Fibroblast of pulmonary artery (primary cell): ENCODE measurements at places on chromosomes 11 and 22.

- DNase-seq: no peak
Measured at GRCh38 chr22:30348809-30349208, 7.9 kb downstream of the SF3A1 start.

DNA sequence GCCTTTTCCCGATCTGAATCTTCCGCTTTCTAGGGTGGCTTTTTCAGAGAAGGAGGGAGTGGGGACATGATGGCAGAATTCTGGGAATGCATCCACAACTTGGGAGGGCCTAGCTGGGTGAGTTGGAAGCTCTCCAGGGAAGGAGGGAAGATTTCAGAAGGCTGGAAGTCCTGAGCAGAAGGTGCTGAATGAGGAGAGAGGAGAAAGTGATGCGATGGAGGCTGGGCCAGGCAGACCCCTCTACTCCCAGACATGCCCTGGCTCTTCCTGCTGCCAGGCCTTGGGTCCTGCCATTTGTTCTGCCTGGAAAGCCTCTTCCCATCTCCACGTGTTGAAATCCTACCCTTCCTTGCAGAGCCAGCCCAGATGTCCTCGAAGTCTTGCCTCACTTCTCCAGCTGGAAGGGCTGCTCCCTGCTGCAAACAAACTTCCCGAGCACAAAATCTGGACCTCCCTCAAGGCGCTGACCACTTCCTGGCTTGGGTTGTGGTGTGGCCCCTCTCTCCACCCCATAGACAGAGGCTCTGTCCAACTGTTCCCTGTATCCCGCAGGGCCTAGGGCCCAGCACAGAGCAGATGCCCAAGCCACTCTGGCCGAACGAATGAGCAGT, 16.8 kb downstream of the LRRC32 start:
- peak; percentile 92 for DNase-seq

GRCh38 chr22:45880091-45880715, 96.8 kb downstream of the WNT7B start:
- DNase-seq: no peak

DNA sequence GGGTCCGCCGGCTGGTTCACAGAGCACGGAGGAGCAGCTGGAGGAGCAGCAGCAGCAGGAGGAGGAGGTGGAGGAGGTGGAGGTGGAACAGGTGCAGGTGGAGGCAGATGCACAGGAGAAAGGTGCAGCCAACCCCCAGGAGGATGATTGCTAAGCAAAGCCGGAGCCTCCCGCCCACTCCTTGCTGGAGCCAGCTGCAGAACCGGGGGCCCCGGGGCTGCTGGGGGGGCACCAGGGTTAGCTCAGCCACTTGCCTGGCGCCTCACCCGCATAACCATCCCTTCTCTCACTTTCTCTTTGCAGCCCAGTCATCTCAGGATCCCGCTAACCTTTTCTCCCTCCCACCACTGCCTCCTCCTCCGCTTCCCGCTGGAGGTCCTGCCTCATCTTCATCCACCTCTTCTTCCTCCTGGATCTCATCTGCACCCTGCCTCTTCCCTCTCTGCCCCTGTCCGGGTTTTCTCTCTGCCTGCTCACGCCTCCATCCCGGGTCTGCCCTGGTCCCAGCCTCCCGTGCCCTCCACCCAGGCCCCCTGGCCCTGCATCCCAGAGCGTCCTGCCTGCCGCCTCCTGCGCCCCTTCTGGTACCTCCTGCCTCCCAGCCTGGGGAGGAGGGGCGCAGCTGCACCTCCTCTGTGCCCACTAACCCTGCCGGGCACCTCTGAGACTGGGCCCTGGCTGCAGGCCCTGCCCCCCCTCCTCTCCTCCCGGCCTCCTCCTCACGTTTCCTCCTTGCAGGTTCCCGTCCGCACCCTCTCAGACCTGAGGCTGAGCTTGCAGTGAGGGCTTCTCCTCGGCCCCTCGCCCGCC, 9.5 kb downstream of the KCTD17 start:
- no peak for DNase-seq

DNA sequence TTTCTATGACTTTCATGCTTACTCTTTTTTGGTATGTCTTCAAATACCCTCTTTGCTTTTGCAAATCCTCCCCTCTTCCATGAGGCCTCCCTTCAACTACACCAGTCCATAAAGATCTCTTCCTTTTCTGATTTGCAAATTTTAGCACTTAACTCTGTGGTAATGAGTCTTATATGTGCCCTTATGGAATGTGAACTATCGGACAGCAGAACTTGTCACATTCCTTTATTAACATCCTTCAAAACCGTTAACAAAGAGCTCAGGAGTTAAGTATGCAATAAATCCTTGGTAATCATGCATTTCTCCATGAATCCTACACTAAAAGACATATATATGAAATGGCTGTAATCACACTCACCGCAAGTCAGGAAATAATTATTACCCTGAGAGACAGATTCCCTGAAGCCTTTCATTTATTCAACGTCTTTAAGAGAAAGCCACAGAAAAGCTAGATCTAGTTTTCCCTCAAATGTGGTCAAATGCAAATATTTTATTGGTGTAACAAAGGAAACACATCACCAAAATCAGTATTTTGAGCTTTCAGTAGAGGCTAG, 7.4 kb downstream of the CLNS1A start:
- no peak for DNase-seq

- peak; percentile 58 for DNase-seq
Measured at GRCh38 chr22:40178417-40179409, 988 bp downstream of the TNRC6B start.

- peak; percentile 56 for DNase-seq
Measured at GRCh38 chr22:35631597-35631996, 14.5 kb upstream of the MB start.

GRCh38 chr11:134357545-134357839, 25.7 kb downstream of the GLB1L2 start:
- DNase-seq: no peak

- no peak for DNase-seq
Measured at GRCh38 chr11:73099512-73100266, 42.4 kb downstream of the FCHSD2 start.

- DNase-seq: no peak
Measured at GRCh38 chr11:70763606-70764005, 365.3 kb downstream of the CTTN start.

DNA sequence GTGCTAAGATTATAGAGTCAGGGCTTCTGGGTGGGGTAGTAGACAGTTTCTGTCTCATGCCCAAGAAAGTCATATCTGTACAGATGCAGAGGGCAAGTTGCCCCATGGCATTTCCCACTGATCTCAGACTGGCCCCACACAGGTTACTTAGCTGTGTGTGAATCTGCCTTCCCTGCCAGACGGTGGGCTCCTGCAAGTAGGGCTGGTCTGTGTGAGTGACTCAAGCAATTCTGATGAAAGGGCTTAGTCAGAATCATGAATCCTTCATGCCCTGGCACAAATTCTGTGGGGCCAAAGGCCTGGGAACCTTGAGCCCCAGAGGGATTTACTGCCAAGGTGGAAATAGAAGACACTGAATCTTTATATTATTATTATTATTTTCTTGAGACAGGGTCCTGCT, 30.4 kb downstream of the USH1C start:
- no peak for DNase-seq

DNA sequence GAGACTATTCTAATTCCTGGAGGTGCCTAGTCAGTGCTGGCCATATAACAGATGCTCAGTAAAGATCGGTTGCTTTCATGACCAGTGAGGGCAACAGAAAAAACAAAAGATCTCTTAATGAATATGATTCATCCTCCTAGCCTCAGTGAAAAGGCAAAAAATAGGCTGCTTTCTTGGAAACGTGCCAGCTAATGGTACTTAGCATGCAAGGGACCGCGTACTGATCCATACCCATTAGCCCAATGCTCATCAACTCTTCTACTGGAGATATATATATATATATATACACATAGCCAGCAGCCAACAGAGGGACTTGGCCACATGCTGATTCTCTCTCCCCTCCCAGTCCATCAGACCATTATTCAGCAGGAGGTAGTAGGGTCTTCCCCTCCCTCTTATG, 320.4 kb downstream of the KIRREL3 start:
- DNase-seq: no peak

DNA sequence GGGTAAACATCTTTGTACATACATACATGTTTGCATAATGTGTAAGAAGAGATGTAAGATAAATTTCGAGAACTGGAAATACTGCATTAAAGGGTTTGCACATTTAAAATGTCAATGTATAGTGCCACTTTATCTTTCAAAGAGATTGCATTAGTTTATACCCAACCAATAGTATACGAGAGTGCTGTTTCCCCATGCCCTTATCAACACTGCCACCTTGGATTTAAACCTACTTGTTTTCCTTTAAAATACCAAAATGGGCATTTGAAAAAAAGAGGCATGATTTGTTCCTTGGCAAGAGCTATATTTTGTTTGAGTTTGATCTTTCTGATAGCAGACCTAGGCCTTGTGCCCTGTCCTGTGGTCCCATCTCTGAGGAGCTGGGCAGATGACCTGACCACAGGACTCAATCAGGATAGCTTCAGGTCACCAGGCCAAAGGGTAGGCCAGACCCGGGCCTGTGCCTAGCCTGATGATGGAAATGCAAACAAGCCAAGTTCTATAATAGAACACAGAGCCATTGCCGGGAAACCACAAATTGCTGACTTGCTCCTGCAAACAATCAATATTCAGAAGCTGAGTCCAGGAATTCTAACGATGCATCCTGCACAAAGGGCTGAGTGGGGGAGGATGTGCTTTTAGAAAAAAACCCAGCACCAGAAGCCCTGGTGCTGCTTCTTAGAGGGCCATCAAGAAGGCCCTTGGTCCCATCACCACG, 16.9 kb upstream of the ALG8 start:
- no peak for DNase-seq

DNA sequence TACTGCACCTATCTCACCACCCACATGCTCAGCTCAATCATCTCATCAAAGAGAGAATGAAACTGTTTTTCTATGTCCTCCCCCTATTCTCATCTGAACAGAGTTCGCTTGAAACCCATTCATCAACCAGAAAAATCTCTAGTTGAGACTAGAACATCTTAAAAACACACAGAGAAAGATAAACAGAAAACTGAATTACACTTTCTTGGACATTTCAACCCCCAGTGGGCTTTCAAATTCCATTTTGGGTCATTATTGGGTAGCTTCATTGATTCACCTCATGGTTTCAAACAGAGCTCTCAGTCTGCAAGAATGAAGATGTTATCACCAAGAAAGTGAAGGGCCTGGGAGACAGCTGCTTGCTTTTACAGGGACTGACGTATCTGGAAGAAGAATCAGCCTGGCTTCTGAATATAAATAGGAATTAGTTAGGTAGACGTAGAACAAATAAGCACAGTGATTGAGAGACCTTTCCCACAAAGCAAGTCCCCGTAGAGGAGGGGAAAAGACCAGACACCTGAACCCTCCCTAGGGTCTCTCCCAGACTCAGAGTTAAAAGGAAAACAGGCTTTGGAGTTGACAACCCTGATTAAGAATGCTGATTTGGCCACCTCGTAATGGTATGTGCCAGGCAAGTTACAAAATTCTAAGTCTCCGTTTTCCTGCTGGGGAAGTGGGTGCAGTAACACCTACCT, 155.7 kb downstream of the BBOX1 start:
- DNase-seq: no peak

GRCh38 chr11:84648471-84648870, 978.7 kb downstream of the DLG2 start:
- DNase-seq: no peak

DNA sequence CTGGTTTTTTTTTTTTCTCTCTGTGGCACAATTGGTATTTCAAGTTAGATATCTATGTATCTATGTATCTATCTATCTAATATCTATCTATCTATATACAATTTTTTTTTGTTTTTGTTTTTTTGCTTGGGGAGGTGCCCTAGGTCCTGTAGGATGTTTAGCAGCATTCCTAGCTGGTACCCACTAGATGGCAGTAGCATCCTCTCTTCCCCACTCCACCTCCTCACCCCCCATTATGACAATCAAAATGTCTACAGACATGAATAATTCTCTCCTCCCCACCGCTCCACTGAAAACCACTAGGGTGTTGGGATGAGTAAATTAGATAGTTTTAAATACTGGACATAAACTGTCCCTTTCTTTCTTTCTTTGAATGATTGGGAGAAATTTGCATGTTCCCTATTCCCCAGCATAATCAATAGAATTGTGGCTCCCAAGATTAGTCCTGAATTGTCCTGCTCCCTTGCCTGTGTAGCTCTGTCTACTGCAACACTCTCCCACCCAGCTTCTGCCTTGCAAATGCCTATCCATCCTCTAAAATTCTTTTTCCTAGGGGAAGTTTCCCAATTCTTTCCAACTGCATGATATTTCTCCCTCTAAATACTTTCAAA, 1152.4 kb downstream of the LRRC4C start:
- DNase-seq: peak; percentile 75

DNA sequence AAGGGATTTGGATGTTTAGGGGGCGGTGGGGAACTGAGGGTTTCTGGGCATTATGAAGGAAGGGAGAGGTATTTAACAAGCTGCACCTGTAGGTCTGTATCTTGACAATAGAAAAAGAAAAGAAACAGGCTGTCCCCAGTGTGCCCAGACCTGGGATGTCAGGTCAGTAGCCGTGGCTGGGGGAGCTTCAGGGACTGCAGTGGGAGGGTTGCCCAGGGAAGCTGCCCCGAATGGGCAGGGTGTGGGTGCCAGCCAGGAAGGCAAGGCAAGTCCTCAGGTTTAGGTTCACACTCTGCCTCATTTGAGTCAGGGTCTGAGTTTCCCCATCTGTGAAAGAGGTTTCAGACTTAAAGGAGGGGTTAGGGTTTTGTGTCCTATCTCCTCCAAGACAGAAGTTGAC, 1.5 kb downstream of the INPP5J start:
- no peak for DNase-seq

- DNase-seq: no peak
Measured at GRCh38 chr11:7648264-7648663, 25.0 kb downstream of the CYB5R2 start.

GRCh38 chr11:121372671-121373429, 79.3 kb upstream of the SORL1 start:
- DNase-seq: no peak

DNA sequence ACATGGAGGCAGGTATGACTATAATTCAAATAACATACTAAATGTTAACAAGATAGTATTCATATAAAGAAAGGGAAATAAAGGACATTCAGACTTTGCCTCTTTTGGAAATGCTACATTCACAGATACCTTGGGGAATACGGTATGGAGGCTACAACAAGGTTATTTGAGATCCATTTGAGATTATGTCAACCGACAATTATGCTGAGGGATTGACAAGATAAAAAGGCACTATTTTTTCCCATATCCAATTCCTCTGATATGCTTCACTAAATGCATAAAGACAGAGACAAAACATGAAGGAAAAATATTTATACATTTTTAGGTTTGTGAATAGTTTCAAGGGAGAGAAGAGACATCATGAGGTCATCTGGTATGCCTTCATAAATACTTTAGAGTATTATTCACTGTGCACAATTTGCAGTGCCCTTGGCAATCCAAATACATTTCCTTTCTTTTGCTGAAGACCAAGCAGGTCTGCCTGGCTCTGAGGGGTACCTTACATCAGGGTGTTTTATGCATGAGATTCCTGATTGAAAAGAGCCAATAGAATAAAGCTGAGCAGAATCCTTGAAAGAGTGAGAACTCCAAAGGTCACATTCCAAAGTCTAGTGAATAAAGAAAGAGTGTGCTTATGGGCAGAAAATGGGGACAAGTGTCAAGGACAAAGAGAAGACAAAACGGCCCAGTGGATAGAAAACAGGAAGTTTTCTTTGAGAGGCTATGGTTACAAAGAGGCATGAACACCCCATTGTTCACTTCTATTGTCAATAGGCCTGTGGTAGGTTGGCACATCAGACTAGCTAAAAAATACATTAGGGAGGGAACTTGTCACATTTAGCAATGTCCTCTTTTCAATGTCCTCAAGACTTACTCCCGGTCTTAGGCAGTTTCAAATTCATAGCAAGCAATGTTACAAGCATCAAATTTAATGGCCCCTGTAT, 455.8 kb downstream of the LRRC4C start:
- DNase-seq: no peak
